ENCODE measurements at places on chromosomes 11 and 22. TPM values are rescaled to one million over a fixed set of nuclear protein-coding genes. Genes with fewer than 3 reads are reported as not detected.

Gene FIBIN
- total RNA-seq, result 42.6 TPM

Gene OR52D1
- total RNA-seq, result not detected

Gene KCTD14
- 62.0 TPM for total RNA-seq

- DNase-seq, result no peak
Observed at GRCh38 chr11:1389932-1390568, at the start of gene BRSK2. BRSK2 (plus strand) TSS chr11:1389934; CDS start chr11:1390285, 351 bp downstream.

GRCh38 chr11:35747668-35748067, 85.1 kb downstream of the TRIM44 start:
- DNase-seq, result peak; percentile 31

DNA sequence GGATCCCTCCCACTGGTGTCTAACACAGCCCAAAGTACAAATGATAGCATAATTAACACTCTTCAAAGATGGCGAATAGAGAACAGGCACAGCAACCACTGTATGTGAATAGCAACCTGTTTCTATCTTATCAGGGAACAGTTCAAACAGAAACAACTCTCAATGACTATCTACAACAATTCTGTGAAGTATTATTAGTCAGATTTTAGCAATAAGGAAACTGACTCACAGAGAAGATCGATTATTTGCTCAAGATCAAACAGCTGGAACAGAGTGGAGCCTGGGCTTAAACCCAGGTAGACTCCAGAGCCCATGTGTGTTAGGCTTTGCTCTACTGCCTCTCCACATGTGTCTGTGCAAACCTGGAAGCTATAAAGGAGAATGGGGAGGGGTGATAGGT, 88.7 kb downstream of the C11orf58 start:
- no peak for DNase-seq

DNA sequence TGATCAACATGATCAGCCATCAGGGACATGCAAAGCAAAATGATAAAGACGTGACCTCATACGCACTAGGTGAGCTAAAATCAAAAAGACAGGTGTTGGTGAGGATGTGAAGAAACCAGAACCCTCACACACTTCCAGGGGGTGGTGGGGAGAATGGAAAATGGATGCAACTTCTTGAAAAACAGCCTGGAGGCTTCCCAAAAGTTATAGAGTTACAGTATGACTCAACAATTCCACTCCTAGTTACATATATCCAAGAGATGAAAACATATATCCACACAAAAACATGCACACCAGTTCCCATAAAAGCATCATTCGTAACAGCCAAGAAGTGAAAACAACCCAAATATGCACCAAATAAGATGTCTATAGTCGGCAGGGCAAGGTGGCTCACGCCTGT, 42.1 kb upstream of the APLNR start:
- DNase-seq, result no peak

- DNase-seq, result peak; percentile 60
Observed at GRCh38 chr22:41568811-41569210, 8.0 kb downstream of the CSDC2 start.

DNA sequence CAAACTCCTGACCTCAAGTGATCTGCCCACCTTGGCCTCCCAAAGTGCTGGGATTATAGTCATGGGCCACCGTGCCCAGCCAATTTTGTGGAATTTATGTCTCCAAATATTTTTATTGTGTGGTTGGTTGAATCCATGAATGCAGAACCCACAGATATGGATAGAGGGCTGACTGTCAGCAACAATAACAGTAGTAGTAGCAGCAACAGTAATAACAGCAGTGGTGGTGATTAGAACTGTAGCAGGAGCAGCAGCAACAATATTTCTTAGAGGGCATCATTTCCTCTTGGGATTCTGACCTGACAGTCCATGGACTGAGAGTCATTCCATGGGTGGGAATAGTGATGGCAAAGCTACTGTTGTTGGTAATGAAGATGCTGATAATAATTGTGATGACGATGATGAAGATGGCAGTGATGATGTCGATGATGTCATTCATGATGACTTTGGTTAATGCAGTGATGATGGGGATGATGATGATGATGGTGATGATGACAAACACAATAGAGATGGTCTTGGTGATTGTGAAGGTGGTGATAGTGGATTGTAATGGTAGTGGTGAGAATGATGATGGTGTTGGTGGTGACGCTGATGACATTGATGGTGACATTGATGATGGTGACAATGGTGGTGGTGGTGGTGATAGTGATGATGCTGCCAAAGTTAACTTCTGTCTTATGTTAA, 13.9 kb upstream of the CD82 start:
- DNase-seq, result no peak

GRCh38 chr22:42357634-42358296, 74.4 kb downstream of the NFAM1 start:
- no peak for DNase-seq

Measured in stomach (tissue), 19 donors.